ENCODE measurements at places on chromosomes 3 and 15.

- DNase-seq = no peak
Observed at GRCh38 chr3:122410639-122411038, 5.2 kb downstream of the WDR5B start.

DNA sequence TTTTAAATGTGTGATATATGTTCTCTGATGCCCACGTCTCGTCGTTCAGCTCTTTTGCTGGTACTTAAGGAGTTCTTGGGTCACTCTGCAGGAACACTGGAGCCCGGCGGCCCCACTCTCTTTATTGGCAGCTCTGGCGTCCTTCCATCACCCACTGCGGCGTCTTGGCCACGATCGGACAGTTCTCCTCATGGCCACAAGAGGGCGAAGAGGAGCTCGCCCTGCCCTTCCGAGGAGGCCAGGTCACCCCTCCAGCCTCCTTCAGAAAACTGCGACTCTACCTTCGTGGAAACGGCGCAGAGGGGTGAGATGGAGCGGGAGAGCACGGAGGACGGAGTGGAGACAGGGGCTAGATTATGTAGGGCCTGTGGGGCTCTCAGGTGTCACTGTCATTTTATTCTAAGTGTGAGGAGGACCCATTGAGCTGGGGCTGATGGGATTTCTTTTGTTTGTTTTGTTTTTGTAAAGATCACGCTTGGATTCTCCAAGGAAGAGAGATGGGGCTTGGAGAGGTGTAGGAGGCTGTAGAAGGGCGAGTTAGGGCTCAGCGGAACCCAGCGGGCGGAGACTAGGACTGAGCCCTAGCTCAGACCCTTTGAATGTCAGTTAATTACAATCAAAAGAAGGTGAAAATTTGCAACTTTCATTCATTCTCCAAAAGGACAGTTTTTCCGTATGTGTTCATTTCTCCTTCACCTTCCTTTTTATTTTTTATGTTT, 28.0 kb upstream of the GABRA5 start:
- no peak for DNase-seq

DNA sequence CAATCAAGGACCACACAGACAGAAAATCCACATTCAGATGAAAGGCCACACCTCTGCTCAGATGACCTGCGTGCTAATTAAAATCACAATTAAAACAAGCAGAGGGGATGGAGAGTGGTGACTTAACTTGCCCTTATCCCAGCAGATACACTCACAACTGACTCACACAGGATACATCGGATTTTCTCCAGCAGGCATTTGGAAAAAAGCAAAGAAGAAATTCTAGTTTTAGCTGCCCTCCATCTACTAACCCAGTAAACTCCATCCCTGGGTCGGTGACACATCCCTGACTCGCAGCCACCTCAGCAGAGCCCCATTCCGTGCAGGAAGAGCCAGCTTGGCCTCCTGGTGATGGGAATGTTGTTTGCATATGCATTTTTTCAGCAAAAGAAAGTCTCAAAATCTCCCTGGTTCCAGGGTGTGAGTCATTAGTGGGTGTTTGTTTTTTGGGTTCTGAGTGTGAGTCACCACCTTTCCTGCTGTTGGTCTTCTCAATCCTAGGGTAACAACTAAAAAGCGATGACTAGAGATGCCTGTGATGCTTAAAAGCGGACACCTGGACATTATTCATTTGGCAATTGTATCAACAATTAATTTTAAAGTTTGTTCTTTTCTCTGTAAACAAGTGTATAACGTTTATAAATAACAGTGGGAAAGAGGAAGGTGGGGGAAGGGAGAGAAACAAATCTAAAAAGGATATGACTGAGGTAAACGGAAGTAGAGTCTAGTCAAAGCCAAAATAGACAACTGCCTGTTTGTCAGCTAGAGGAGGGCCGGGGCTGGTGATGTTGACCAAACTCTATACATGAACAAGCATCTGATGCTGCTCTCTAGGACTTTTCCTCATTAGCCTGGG, 49.8 kb upstream of the SLC4A7 start:
- peak; percentile 5 for DNase-seq

GRCh38 chr3:194661946-194662345, 10.0 kb downstream of the LSG1 start:
- DNase-seq = no peak

DNA sequence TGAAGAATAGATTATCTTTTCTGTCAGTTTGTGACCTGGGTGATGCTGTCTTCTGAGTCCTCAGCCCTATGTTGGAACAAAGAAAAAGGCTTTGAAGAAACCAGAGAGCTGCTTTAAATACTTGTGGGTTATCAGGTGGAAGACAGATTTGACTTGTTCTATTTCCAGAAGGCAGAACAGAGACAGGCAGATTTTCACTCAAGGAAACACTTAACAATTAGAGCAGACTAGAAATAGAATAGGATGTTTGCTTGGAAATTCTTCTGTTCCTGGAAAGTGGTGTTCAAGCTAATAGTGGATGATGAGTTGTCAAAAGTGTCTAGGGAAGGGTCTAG, 219.4 kb downstream of the UBE2E2 start:
- no peak for DNase-seq

- no peak for DNase-seq
Observed at GRCh38 chr15:29066838-29067237, 181.1 kb downstream of the APBA2 start.

DNA sequence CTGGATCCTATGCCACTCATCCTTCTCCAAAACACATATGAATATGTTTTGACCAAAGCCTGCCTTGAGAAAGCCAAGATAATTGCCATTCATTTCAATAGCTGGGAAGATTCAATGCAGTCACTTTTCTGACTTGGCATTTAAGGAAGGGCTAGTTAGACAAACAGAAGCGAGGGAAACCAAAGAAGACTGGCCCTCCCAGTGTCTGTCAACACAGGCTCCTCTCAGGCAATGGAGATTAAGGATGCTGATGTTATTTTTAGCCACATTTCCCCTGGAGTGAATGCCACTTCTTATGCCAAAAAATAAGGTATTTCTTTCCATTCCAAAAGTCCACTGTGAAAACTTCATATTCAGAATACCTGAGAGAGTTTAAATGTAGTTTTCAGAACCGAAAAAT, 101.7 kb downstream of the P3H2 start:
- DNase-seq = no peak

GRCh38 chr3:11908981-11909698, 62.5 kb upstream of the TAMM41 start:
- DNase-seq = no peak

DNA sequence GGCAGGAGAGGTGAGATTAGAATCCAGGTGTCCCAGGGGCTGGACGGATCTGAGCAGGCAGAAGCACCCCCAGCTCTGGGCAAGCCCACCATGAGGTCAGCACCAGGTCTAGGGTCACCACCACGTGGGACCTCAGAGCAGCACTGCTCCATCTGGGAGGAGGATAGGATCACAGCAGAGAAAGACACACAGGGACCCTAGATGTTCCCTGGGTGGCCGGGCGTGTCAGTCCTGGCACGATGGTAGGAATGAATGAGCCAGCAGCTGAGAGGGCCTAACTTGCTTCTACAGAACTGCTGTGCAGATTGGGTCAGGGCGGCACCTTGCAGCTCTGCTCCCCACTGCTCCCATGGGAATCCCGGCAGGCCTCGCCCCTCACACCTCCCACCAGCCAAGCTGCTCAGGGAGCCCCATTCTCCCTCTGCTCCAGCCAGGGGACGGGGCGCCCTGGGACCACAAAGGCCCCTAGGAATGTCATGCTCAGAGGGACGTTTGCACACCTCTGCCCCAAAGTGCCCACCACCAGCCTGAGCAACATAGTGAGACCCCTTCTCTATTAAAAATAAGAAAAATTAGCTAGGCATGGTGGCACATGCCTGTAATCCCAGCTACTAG, 66.3 kb downstream of the ZNF445 start:
- DNase-seq = no peak

DNA sequence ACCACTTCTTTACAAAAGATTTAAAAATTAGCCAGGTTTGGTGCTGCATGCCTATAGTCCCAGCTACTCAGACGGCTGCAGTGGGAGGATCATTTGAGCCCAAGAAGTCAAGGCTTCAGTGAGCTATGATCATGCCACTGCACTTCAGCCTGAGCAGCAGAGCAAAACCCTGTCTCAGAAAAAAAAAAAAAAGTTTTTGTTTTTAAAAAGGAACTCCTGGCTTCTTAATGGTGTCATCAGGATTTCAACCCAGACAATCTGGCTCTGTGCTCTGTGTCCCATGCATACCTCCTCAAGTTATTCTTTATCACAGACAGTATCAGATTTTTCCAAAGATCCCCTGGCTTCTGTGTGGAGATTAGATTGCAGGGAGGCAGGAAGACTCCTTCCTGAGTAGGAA, 64.2 kb upstream of the IL12A start:
- no peak for DNase-seq

- DNase-seq = no peak
Observed at GRCh38 chr15:52466134-52466701, 62.5 kb downstream of the MYO5A start.

GRCh38 chr15:63364399-63365272, 17.0 kb downstream of the CA12 start:
- no peak for DNase-seq

GRCh38 chr3:172515130-172515918, 7.9 kb downstream of the TNFSF10 start:
- DNase-seq = no peak

GRCh38 chr15:85947021-85947420, 132.7 kb upstream of the AGBL1 start:
- no peak for DNase-seq

GRCh38 chr3:177579419-177579818, 382.1 kb upstream of the TBL1XR1 start:
- DNase-seq = no peak

DNA sequence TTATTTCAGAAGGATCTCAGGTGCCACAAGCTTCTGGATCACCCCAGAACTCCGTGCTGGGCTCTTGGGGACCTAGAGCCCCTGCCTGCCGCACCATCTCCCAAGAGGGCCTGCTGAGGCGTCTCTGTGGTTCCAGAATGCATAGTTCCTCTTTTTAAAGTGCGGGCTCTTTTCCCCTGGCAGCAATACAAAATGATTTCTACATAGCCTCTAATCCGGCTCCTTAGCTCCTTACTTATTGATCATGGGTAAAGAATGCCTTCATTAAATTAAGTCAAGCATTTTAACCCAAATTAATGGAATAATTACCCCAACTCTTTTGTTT, 121.9 kb downstream of the ATP10A start:
- no peak for DNase-seq

GRCh38 chr3:72595376-72595775, 252.9 kb downstream of the SHQ1 start:
- DNase-seq = no peak

DNA sequence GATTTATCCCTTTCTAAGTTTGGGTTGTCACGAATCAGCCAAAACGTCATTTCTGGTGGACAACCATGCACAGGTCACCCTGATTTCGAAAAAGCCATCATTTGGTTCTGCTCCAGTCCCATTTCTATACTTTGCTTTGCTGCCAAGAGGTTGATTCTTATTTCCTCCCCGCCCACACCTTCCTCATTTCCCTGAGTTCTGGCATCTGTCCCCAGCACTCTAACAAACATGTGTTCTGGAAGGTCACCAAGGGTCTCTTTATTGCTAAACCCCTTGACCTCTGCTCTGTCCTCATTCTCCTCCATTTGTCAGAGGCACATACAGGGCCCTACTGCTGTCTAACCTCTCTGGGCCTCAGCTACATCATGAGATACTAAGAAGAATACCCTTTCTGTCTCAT, 36.4 kb upstream of the PTPRG start:
- no peak for DNase-seq

- DNase-seq = no peak
Observed at GRCh38 chr15:75823860-75824613, 19.2 kb upstream of the UBE2Q2 start.

DNA sequence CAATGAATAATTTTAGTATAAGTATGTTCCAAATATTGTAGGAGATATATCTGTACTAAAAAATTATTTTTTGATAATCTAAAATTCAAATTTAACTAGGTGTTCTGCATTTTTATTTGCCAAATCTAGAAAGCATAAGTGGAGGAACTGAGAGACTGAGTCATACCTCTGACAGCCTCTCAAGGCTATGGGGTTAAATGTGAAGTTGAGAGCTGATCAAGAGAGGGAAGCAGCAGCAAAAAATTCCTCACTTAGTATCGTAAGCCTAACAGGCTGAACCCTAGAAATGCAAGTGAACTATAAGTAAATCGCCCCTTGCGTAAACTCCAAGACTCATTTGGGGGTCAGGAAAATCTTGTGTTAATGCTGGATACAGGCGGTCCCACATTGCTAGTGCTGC, 12.8 kb upstream of the TOPAZ1 start:
- DNase-seq = no peak

GRCh38 chr3:153414982-153415381, 253.0 kb downstream of the RAP2B start:
- no peak for DNase-seq

DNA sequence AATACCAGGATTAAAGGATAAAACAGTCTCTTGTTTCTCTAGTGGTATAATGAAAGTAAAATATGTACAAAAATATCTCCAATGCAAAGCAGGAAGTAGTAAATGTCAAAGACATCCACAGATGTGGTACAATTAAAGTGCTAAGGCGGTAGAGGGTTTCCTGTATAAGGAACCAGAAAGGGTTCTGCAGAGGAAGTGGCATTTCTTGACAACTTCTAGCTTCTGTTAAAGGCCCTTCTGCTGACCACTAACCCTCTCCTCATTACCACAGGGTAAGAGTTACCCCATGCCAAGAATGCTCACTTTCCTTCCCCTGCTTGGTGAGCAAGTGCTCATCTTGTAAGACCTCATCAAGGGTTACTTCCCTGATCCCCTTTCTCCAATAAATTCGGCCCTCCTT, 883.6 kb upstream of the NR2F2 start:
- no peak for DNase-seq

DNA sequence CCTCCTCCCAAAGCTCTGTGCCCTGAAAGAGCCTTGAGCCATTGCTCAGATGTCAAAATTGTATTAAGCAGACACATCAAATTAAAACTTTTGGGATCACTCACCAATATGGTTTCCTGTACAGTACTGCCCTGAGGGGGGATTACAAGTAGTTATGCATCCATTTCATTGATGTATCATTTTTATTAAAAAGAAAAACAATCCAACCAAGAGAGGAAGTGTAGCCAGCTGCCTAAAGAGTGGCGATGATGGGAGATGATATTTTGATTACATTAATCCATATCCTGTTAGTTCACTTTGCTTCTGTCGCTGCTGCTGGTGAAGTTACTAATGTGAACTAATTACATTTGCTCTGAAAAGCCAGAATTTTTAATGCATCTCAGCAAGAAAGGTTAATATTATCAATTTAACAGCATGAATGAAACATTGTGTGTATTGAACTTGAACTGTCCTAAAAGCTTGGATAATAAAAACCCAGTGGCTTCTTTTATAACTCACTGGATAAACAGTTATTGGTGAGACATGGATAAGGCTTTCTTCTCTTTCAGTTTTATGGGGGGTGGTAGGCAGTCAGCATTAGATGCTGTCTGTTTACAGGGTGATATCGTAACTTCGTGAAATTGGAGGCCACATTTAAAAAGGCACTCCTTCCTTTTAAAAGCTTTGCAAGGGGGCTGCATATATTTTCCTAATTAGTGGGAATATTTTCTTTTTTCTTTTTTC, 87.7 kb downstream of the IGF1R start:
- DNase-seq = no peak

DNA sequence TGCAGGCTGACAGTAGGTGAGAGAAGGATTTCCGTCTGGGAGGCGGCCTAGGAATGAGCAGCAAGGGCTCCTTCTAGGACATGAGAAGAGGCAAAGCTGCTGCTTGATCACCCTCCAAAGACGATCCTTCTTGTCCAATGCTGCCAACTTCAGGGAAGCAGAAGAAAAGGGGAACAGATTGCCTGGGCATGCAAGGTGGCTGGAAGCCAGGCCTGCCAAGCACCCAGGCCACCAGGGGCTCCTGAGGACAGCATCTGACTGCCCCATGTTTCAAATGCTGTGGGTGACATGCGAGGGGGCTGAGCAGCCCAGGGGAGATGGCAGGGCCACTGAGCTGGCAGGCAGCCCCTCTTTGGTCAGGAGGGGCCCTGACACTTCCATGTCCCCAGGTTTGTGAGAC, 3.3 kb upstream of the GRIP2 start:
- DNase-seq = no peak

All from stimulated activated CD4-positive, alpha-beta T cell treated with anti-CD3 and anti-CD28 coated beads, Interleukin-2, amount 100 ng/mL, for 4 hours (primary cell).